Retina (tissue), 1 donor: ENCODE measurements at places on chromosomes 6 and 20.

DNA sequence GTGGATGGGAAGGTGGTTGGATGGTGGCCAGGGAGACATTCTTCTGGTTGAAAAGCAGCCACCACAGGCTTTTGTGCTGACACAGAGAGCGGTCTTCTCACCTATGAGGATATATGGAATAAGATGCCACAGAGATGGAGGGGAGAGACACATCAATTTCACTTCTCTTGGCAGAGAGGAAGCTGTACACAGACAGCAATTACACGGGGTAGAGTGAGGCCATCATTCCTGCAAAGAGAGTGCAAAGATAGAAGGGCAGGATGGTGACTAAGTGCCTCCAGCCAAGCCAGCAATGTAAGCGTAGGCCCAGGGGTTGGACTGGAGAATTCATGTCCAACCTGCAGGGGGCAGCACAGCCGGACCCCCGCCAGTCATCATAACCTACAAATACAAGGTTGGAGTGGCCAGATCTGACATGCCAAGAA is 56.4 kb downstream of the NRN1 start:
- no peak for DNase-seq

DNA sequence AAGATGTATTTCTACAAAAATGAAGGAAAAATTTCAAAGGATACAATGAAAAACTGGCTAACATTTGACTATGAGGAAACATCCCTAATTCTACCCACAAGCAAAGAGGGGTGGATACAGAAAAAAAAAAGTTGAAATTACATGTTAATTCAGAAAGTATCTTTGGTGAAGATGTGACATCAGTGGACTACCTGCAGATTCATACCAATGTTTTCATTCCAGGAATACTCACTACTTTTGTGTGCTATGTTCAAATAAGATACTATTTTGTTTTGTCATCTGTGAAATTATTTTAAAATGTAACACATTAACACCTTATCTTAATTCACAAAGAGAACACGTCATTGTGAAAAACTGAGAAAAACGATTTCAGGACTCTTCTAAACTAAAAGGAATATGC is 159.3 kb upstream of the SHLD1 start:
- no peak for DNase-seq

GRCh38 chr6:160141001-160141726 is 19.5 kb downstream of the SLC22A1 start:
- DNase-seq: no peak

GRCh38 chr6:57123111-57123510 is 33.1 kb downstream of the ZNF451 start:
- no peak for DNase-seq

DNA sequence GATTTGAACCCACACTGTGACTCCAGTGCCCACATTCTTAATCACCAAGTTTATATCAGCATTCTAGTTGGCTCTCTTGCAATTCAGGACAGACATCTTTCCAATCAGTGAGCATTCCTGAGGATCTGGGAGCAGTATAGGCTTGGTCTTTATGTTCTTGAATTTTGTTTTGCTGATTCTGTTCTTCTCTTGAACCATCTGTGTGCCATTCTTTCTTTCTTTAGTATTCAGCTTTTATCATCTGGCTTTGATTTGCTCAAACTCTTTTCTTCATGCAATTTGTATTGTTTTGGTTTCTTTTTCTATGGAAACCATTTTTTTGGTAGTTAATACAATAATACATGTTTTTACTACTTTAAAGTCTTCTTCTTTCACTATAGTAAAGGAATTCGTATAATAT is 162.4 kb downstream of the CD109 start:
- DNase-seq: no peak

DNA sequence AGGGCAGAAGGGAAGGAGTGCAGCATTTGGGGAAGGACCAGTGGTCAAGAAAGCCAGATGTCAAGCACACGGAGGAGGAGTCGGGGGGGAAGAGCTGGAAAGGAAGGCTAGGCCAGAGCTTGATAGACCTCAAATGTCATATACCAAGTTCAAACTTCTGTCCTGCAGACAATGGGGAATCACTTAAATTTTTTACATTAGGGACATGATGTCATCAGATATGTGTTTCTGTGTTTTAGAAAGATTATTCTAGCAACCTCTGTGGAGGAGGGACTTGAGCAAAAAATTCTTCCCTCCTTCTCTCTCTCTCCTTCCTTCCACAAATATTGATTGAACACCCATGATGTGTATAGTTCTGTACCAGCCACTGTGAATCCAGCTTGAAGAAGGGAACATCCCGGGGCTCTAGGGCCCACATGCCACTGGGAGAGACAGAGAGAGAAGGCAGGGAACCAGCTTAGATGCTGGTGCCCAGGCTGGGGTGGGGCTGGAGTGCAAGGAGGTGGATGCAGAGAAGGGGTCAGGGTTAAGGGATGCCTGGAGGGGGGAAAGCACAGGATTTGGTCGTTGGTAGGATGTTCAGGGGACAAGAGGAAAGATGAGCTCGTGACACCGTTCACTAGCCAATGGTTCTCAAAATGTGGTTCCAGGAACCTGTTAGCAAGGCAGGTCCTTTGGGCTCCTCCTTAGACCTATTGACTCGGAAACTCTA is 19.8 kb upstream of the AAR2 start:
- no peak for DNase-seq

DNA sequence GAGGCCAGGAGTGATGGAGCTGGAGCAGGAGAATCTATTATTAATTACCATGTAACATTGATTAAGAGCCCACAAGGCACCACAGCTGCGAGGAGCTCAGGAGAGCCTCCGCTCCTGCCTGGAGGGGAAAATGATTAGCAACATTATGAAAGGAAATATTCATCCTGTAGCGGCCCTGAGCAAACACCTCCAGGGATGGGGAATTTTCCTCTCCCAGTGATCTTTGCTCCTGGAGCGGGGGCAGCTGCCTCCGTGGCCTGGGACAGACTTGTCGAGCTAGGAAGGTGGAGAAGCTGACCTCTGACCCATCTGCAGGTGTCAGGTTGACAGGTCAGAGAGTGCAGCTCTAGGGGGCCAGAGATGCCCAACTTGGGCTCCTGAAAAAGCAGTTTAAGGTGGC is 40.1 kb upstream of the SIRPA start:
- no peak for DNase-seq

DNA sequence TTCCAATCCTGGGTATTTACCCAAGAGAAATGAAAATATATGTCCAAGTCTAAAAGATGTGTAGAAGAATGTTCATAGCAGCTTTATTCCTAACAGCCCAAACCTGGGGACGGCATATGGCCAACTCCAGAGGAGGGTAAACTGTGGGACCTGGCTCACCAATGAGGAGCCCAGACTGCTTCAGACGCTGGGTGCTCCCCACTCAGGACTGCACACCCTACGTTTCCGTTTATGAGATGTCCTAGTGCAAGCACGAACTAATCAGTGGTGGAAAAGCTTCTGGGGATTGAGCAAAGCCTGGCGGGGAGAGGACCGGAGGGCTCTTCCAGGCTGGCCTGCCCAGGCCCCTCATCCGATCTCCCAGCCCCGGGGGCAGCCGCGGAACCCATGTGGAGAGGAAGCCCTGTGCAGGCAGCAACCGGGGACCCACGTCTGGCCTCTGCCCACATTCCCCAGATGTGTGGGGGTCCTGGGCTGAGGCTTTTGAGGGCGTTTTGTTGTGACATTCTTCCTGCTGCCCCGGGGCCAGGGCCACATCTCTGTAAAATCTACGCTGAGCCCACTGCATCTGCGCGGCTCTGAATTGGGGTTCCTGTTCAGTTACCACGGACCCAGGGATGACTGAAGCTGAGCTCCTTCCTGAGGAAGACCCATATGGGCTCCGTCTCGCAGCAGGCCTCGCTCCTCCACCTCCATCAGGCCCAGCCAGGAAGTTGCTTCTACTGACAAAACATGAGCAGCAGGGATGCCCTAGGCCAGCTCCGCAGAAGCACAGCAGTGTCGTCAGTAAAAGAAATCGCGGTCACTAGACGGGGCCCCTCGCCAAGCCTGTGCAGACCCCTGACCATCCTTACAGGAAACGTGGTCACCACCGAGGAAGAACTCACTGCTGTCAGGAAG is 188.0 kb downstream of the DLL1 start:
- DNase-seq: no peak

GRCh38 chr6:54238396-54238795 is 69.8 kb upstream of the TINAG start:
- DNase-seq: no peak

GRCh38 chr6:165515963-165516624 is 146.9 kb downstream of the PDE10A start:
- DNase-seq: no peak

GRCh38 chr6:121695329-121695728 is 259.9 kb downstream of the GJA1 start:
- DNase-seq: no peak

DNA sequence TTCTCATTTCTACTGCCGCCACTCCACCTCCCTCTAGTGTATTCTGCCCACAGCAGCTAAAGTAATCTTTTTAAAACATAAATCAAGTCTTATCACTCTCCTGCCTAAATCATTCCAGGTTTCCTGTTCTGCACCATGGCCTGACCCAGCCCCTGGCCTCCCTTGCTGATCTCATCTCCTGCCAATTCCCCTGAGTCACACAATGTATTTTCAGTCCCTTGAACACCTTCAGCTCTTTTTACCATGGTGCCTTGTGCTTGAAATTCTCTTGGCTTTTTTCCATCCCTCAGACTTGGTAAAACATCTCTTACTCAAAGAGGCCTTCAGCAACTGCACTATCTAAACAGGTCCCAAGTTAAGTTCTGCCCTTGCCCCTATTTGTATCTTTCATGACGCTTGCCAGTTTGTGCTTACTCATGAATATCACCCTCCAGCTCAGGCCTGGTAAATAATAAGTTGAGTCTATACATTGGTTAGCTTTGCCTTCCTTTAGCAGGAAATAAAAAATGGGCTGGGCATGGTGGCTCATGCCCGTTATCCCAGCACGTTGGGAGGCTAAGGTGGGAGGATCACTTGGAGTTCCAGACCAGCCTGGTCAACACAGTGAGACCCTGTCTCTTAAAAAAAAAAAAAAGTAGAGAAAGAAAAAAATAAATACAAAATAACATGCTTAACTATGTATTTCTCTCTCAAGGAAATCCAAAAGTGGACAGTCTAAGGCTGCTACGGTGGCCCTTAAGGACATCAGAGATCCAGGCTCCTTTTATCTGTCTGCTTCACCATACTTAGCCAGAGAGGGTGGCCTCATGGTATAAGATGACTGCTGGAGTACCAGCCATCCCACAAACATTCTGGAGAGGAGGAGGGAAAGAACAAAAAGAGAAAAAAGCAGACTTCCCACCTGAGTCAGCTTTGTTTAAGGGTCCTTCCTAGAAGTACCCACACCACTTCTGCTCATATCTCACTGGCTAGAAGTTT is 62.2 kb downstream of the ARFGEF2 start:
- DNase-seq: no peak

DNA sequence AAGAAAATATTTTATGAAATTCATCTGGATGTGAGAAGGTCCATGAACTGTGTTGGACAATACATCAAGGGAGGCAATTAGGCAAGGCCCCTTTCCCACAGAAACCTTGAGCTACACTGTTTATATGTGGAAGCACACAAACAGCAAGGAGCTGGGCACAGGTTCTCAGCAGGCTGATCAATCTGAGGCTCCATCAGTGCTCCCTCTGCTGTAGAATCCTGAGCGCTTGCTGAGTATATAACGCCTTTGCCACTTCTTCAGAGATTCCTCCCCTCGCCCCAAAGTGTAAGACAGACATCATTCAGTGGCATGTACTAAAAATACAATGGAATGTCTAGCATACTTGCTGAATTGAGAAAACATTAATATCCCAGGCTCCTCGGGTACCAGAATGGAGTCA is 146.9 kb downstream of the PRKN start:
- no peak for DNase-seq

DNA sequence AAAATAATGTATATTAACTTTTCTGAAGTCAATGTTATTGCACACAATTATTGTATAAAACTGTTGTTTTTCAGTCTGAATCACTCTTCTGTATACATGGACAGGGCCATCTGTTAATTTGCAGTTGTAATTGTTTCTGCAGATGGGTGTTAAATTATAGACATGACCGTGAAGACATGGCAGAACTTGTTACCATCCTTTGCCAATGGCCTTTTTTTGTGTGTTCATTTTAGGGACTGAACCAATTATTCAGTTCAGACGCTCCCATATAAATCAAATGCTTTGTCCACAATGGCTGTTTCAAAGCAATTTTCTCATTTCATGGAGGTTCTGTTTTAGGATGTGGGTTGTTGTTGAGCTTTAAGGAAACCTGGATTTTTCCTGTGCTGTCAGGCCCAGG is 533.7 kb downstream of the DOK5 start:
- DNase-seq: no peak

DNA sequence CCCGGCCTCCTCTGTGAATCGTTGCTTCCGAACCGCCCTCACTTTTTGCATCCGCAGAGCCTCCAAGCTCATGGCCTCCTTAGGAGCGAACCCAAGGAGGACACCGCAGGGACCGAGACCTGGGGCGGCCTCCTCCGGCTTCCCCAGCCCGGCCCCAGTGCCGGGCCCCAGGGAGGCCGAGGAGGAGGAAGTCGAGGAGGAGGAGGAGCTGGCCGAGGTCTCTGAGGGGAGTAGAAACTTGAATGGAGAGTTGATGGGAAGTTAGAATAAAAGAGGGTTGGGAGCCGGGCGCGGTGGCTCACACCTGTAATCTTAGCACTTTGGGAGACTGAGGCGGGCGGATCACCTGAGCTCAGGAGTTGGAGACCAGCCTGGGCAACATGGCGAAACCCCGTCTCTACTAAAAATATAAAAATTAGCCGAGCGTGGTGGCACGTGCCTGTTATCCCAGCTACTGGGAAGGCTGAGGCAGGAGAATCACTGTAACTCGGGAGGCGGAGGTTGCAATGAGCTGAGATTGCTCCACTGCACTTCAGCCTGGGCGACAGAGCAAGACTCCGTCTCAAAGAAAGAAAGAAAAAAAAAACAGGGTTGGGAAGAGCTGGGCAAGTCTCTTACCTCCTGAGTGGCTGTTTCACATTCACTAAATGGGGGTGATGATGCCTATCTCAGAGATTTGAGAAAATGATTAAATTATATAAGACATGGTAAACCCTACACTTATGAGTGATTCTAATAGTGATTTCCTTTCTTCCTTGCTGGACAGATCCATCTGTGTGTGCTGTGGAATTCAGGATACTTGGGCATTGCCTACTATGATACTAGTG is 805 bp downstream of the MSH5 start:
- DNase-seq: no peak

DNA sequence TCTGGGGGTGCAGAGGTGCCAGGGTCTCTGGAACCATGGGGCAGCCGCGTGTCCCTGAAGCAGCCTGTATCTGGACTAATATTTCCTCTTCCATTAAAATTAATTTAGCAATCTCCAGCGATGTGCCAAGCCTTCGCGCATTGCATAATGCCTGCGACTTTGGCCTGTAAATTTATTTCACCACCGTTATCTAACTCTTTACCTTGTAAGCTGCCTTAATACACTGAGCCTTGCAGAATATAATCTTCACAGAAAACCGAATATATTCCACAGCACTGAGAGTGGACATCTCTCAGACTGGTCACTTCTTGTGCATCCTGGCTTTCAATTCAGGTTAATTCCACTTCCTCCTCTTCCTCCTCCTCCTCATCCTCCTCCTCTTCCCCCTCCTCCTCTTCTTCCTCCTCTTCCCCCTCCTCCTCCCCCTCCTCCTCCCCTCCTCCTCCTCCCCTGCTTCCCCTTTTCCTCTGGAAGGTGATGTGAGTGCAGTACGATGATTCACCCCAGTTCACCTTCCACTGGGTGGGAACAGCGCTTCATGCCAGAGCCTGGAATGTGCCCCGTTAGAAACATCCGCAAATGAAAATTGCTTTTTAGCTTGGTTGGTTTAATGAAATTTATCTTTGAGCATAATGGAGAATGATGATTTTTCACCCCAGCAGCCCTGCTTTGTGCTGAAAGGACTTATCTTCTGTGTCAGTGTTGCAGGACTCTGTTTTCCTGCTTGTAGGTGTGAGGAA is 101.4 kb downstream of the CDH4 start:
- no peak for DNase-seq
